Upper lobe of left lung (tissue), 6 donors: ENCODE measurements at places on chromosomes 1 and 21. TPM values are rescaled to one million over a fixed set of nuclear protein-coding genes. Genes with fewer than 3 reads are reported as not detected.

The NEGR1 gene
- total RNA-seq = 3.1 TPM

The TIMM17A gene
- 18.9 TPM for total RNA-seq

DNA sequence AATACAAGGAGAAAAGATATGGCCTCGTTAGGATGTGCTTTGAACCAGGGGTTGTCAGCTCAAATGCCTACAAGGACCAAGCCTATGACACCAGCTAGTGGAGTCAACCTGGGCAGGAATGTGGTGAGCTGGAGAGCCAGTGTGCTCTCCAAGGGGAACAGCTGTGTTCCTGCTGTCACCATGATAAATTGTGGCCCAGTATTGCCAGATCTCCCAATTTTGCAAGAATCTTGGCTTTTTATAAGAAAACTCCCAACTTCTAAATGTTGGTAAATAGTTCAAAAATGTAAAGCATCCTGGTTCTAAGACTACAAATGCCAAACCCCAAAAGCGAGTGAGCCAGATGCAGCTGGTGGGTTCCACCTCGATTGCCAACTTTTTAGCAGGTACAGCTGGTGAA lies 391.1 kb downstream of the PLPP3 start:
- no peak for DNase-seq

- DNase-seq = peak; percentile 48
These were observed 18.4 kb upstream of the LY9 start for GRCh38 chr1:160777486-160778089.

GRCh38 chr1:53561503-53562105 lies 102.4 kb downstream of the DMRTB1 start:
- DNase-seq = no peak

DNA sequence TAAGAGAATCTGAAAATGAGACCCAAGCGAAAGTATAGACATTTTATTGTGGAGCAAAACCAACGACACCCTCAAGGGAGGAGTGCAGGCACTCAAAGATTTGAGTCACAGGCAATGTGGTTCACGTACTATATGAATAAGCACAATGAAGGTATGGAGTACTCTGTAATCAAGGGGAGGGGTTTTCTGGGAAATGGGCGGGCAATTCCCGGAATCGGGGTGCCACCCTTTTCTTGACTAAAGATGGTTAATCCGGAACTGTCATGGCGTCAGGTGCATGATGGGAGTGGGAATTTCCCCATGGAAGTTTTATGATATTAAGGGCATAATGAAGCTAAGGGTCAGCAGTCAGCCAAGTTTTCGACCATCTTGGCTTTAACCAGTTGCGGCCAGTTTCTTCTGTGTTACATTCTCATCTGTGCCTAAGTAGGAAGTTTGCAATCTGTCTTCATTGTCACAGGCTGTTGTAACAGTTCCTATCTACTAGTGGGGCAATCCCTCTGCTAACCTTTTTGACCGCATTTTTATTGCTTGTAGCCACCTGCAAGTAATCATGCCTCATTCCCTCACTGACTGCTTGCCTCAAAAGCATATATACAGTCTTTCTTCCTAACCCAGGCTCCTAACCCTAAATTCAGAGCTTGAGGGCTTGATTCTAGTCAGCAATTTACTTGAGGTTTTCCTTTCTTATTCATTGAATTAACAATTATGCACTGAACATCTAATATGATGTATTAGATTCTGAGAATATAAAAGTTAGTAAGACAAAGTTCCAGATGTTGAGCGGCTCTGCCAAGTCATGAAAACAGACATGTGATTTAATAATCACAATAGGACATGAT lies 775 bp upstream of the AIM2 start:
- peak; percentile 70 for DNase-seq

The HSPA6 gene
- total RNA-seq = 16.6 TPM

GRCh38 chr1:235025422-235025984 lies 103.1 kb downstream of the TOMM20 start:
- DNase-seq = no peak

DNA sequence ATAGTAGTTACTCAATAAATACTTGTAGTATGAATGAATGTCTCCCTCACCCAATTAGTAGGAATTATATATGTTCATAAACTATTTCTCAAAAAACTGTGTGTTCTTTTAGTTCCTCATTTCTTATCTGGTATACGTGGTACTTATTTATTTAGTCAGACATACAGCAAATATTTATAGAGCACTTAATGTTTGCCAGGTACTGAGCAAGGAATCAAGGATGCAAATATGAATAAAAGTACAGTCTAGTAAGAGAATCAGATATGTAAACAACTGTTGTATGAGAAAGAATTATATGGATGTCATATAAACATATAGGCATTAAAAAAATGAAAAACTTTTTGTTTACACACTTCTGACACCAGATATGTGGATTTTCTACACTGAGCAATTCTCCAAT lies 58.5 kb downstream of the ATF6 start:
- no peak for DNase-seq

DNA sequence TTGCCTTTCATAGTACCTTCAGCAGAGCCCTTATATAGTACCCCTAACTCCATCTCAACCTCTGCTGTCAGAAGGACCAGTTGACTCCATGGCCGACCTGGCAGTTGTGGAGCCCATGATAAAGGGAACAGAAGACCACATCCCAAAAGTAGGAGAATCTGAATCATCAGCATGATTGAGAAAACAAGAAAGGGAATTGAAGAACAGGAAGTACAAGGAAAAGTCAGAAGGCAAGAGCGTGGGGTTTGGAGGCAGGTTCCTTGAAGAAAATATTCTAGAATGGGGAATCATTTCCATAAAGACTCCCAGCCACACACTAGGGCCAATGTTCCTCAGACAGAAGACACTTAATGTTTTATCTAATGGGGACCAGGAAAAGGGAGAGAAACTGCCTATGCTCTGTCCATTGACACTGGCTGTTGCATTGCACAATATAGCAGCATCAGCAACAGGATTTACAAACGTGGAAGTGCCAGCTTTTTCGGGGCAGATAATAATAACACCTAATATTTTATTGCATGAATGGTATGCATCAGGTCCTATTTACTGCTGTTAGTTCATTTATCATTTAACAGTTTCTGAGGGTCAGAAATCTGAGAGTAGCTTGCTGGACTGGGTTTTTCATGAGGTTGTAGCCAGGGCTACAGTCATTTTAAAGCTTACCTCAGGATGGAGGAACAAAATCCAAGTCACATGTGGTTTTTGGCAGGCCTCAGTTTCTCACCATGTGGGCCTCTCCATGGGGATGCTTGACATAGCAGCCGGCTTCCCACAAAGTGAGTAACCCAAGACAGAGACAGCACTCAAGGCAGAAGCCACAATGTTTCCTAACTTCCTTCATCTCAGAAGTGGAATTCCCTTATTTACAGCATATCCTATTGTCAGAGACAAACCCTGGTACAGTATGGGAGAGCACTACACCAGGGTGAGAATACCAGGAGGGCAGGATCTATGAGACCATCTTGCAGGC lies 483.4 kb downstream of the PLPP3 start:
- DNase-seq = no peak

DNA sequence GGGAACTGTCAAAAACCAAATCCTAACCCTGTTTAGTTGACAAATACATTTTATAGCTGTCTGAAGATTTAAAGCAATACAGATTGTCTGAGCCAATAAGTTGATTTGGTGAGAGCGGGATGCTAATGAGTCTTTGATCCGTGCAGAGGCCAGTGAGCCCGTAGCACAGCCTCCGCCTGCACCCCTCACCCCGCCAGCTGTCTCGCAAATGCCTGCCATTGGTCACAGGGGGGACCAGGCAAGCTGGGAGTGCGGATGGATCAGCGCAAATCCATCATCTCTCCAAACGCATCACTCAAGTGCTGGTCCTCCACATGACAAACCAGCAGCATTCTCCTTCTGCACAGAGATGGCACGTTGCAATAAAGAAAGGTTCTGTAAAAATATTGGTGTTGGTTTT lies 51.0 kb downstream of the ZBTB18 start:
- peak; percentile 40 for DNase-seq

DNA sequence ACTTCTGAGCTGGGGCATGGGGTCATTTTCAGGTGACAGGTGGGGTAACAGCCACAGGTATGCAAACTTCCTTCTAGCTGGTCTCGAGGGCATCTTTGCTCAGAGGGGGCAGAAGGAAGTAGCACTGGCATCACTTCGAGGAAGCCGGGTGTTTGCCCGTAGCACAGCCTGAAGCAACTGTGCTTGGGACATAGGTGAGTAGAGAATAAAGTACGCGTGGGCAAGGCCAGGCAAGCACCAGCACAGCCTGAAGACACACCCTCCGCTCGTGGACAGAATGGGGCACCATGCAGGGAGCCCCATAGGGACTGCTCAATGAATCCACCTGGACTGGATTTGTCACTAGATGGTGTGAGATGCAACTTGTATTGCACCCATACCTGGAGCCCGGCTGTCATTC lies 167.1 kb downstream of the KCNJ6 start:
- no peak for DNase-seq

- DNase-seq = no peak
These were observed 20.6 kb downstream of the REG4 start for GRCh38 chr1:119790451-119791198.

DNA sequence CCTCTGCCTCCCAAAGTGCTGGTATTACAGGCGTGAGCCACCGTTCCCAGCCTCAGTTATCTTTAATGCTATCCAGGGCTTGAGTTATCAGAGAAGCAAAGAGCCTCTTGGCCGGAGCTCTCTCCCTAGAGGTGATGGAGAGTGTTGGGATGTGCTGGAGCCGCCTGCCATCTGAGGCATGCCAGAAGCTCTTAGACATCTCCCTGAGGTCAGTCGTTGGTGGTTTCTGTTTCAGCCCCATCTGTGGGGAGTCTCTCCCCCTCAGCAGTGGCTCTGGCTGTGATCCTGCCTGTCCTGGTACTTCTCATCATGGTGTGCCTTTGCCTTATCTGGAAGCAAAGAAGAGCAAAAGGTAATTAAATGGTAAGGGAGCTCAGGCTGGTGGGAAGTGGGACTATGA lies 11.6 kb upstream of the ZNF691 start:
- no peak for DNase-seq

DNA sequence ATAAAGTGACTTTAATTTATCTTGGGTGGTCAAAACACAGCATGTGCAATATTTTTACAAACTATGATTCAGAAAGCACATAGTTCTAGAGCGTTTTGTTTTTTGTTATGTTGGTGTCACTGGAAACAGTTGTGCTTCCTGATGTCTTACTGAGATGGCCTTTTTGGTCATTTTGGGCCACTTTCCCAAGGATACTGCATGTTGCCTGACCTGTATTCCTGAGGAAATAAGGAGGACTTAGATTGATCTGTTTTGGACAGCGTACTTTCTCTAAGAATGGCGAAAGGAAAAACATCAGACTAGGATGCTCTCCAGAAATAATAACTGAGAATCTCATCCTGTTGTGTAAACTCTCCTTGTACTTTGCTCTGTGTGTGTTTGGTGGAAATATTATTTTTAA lies 451.2 kb downstream of the USP25 start:
- no peak for DNase-seq

The IFT25 gene
- total RNA-seq = 19.0 TPM

DNA sequence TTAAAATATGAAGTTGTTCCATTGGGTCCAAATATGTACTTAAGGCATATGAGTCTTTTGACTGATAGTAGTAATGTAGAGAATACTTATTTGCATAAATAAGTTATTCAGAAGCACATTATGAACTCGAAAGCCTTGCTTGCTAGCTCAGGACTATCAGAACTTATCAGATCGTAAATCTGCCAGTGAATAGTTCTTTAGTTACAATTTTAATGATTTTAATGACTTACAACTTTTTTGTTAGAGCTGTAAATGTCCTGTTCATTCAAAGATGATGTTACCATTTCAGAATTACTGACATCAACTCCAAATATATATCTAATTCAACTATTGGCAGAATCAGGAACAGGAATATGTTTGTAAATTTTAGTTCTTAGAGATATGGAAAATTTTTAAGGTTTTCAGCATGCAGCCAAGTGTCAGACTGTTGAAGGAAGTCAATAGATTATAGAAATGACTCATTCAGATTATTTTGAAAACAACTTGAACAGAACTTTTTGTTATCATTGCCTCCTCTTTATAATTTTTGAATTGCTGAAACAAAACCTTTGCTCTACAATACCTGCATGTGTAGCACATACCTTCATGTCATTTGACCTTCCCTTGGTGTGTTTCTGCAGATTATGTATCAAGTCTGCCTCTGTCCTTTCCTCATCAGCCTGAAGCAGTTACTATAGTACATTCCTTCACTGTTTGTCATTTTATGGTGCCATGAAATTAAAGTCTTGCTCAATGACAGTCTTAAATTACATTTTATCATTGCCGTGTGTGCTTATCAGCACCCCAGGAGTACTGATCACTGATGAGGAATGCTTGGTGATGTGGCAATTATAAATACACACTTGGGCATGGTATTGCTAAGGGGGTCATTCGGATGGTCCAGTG lies 44.9 kb downstream of the LRRC8D start:
- DNase-seq = no peak

GRCh38 chr1:8303141-8303540 lies 14.8 kb upstream of the SLC45A1 start:
- DNase-seq = no peak

GRCh38 chr1:27635396-27636142 lies 584 bp upstream of the FGR start:
- no peak for DNase-seq

GRCh38 chr1:183886853-183887252 lies 81.9 kb downstream of the RGL1 start:
- no peak for DNase-seq

DNA sequence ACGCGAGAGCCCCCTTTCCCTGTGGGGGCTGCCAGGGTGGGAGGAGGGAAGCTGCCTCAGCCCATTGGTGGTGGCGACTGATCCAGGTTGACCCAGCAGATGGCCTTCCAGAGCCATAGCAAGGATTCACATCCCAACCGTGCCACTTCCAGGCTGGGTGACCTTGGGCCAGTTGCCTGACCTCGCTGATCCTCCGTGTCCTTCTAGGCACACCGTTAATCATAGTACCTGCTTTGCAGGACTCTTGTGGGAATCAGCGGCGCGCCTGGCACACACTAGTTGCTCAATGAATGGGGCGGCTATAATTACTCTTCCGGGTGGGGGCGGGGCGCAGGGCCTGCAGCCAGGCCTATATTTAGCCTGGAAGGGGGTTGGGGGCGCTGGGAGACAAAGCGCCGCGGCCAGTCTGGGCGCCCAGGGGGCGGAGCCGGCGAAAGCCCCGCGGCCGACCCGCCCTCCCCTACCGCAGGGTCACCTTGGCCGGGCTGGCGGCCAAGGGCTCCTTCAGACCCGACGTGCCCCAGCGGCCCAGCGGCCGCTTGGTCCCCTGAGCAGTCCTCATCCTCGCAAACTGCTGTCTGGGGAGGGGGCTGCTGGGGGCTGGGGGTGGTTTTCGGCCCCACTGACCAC lies 5.1 kb downstream of the HSPB7 start:
- DNase-seq = peak; percentile 90

The LCE1E gene
- total RNA-seq = not detected

DNA sequence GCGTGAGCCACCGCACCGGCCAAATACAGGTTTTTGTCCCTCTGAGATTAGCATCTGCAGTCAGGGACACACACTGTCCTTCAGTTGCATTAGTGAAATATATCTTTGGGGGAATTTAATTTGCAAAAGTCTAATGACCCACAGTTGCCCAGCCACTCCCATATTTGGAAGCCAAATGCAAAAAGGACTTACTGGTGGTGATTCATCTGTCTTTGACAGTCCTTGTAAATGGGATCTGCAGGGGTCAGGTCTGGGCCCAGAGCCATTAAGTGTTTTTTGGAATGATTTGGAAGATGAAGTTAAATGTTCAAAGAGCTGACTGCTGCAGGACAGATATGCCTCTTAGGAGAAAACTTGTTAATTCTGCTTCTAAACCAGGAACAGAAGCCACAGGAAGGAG lies 44.6 kb upstream of the DNASE2B start:
- DNase-seq = no peak

The NADK gene
- total RNA-seq = 126 TPM

The PFDN2 gene
- 52.0 TPM for total RNA-seq

- no peak for DNase-seq
These were observed 6.6 kb downstream of the ATF3 start for GRCh38 chr1:212615201-212615470.

GRCh38 chr1:91026320-91026719 lies 4.5 kb upstream of the ZNF644 start:
- DNase-seq = no peak
